ENCODE measurements at places on chromosomes 7 and 10.

- DNase-seq, result no peak
Measured at GRCh38 chr10:94292434-94293090, 70.2 kb downstream of the NOC3L start.

DNA sequence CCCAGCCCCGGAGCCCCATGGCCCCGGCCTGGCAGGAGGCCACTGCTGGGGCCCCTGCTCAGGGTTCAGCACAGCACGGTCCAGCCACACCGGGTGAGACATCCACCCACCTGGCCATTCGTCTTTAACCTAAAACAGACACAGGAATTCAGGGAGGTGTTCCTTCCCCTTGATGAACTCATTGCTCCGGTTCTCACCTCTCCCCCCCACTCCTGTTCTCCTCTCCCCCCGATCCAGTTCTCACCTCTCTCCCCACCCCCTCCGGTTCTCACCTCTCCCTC lies 129.8 kb downstream of the DIP2C start:
- no peak for DNase-seq

DNA sequence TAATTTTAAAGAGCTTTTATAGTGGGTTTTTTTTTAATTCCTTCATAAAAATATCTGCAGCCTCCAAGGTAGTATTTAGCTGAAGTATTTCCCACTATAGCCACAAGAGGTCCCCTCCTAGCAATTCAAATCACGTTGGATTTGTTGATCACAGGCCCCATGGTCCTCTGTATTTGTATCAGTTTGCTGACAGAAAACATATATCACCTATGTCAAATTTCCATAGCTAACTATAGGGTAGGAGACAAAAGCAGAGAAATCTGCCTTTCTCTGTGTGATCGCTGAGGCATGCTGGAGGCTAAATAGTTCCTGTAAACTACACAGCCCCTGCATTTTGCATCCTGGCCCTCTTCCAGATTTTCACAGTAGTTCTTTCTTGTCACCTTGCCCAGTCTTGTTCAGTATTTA lies 1.7 kb upstream of the CTNNA3 start:
- peak; percentile 36 for DNase-seq

DNA sequence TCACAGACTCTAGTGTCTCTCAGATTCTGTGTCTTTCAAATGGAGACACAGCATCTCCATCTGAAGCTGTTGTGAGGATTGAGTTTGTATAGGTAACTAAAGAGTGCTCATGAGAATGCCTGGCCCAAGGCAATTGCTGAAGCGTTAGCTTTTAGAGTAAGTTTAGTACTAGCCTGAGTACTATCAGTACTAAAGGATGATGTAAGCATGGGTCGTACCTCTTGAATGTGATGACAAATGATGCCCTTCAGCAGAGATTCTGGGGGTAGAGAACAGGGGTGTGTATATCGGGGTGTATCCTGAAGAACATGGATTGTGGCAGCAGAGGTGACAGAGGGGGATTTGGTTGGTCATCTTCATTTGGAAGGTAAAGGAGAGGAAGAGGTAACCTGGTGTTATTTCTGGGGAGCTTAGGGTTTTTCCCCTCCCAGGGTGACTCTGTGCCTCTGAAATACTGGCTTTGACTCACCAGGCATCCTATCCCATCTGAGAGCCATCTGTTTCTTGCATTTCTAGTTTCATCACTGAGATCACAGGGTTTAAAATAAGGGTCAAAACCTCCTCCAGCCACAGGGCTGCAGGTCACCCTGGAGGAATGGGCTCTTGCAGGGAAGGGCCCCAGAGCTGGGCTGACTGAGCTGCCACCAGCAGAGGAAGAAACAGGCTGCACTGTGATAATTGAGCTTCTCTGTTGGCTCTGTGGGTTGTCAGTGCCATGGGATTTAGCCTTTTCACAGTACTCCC lies 756.0 kb downstream of the KCNMA1 start:
- no peak for DNase-seq

DNA sequence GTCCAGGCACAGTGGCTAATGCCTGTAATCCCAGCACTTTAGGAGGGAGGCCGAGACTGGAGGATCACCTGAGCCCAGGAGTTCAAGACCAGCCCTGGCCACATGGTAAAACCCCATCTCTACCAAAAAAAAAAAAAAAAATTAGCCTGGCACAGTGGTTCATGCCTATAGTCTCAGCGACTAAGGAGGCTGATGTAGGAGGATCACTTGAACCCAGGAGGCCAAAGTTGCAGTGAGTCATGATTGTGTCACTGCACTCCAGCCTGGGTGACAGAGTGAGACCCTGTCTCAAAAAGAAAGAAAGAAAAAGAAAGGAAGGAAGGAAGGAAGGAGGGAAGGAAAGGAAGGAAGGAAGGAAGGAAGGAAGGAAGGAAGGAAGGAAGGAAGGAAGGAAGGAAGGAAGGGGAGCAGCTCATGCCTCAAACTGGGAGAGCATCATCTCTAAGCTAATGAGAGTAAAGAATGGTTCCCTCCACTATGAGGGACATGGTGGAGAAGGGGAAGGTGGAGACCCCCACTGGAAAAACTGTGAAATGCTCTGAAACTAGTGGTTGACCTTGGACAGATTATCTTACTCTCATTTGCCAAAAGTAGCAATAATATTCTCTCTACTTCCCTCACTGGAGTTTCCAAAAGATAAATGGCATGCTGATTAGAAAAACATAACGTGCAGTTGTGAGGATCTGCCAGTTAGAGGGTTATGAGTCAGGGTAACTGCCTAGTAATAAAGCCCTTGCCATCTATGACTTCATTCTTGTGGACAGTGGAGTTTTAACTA lies 16.8 kb downstream of the GIMAP5 start:
- peak; percentile 53 for DNase-seq

DNA sequence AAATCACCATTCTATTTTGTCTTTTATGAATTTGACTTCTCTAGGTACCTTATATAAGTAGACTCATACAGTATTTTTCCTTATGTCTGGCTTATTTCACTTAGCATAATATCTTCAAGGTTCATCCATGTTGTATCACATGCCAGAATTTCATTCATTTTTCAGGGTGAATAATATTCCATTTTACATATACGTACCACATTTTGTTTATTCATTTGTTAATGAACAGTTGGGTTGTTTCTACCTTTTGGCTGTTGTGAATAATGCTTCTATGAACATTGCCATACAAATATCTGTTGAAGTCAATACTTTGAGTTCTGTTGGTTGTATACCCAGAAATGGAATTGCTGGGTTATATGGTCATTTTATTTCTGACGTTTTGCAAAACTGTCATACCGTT lies 20.7 kb downstream of the AHCYL2 start:
- DNase-seq, result no peak

DNA sequence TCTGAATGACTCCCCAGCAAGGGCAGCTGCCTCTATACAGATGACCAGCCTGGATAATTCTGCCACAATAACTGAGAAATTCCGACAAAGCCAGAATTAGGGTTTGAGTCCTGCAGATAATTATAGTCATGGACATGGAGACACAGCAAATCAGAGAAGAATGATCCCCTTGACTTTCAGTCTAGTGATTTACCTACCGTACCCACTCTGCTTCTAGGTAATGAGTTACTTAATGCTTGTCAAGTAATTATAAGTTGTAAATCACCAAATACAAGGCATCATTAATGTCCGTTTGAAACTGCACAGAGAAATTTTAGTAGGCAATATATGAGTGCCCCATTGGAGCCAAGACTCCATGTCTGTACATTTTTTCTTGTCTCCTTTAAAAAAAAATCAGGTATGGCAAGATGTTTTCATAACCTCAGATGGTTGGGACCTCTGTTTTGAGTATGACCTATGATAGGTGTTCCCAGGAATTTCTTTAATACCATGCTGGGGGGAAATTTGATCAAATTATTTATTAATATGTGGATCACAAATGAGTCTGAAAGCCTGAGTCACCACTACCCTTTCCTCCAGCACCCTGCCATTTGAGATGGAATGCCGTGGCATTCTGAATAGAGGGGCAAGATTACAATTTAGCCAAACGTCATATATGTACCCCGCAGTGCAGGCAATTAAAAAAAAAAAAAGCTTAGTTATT lies 5.5 kb upstream of the ARID5B start:
- no peak for DNase-seq

DNA sequence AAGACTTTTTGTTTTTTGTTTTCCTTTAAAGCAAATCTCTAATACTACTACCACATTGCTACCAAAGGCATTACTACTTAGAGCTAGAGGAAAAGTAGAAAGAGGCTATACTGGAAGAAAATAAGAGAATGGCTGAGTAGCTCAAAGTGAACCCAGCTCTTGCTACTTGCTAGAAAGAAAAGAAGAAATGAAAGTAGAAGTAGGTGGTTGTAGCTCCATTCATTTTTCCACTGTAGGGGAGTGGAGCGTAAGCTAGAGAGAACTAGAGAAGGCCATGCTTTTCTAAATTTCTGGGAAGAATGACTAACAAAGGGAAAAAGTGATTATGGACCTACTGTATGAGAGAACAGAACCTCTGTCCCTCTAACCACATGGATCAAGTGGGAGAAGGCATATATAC lies 184.4 kb downstream of the PON1 start:
- DNase-seq, result no peak

GRCh38 chr10:49081547-49082275 lies 33.6 kb downstream of the VSTM4 start:
- DNase-seq, result no peak

- DNase-seq, result peak; percentile 74
Measured at GRCh38 chr10:11180228-11180627, 162.6 kb downstream of the CELF2 start.

- DNase-seq, result no peak
Measured at GRCh38 chr7:108057951-108058481, 55.1 kb upstream of the LAMB1 start.

- no peak for DNase-seq
Measured at GRCh38 chr7:70353330-70353945, 755.2 kb downstream of the AUTS2 start.

GRCh38 chr7:49878089-49878488 lies 104.7 kb downstream of the VWC2 start:
- DNase-seq, result no peak

GRCh38 chr7:113775401-113775800 lies 143.4 kb downstream of the PPP1R3A start:
- DNase-seq, result no peak

GRCh38 chr7:137684776-137685175 lies 162.0 kb downstream of the DGKI start:
- no peak for DNase-seq

GRCh38 chr7:20407585-20408466 lies 77.1 kb downstream of the ITGB8 start:
- DNase-seq, result no peak

GRCh38 chr10:56142092-56142728 lies 218.8 kb downstream of the ZWINT start:
- no peak for DNase-seq

GRCh38 chr10:12945690-12946359 lies 55.7 kb downstream of the CCDC3 start:
- no peak for DNase-seq

DNA sequence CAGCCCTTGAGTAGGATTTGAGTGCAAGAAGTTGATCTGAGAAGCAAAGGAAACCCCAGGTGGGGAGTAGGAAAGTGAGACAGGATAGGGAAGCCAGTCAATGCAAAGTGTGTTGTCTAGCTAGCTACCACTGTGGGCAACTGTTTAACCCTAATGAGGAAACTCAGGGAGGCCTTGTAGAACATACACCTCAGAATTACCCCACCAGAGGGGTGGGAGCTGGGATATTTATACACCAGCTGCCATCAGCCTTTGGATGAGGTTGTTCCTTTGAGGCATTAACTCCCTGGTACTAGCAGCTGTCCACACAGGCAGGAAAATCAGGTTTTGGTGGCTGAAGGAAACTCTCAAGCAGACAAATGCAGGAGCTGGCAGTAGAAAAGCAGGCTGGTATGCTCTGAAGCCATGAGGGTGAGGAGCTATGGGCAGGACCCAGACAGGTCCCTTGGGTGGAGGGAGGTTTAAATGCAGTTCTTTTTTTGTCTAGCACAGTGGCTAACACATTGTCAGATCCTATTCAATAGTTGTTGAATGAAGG lies 60.1 kb upstream of the ARID5B start:
- DNase-seq, result no peak

DNA sequence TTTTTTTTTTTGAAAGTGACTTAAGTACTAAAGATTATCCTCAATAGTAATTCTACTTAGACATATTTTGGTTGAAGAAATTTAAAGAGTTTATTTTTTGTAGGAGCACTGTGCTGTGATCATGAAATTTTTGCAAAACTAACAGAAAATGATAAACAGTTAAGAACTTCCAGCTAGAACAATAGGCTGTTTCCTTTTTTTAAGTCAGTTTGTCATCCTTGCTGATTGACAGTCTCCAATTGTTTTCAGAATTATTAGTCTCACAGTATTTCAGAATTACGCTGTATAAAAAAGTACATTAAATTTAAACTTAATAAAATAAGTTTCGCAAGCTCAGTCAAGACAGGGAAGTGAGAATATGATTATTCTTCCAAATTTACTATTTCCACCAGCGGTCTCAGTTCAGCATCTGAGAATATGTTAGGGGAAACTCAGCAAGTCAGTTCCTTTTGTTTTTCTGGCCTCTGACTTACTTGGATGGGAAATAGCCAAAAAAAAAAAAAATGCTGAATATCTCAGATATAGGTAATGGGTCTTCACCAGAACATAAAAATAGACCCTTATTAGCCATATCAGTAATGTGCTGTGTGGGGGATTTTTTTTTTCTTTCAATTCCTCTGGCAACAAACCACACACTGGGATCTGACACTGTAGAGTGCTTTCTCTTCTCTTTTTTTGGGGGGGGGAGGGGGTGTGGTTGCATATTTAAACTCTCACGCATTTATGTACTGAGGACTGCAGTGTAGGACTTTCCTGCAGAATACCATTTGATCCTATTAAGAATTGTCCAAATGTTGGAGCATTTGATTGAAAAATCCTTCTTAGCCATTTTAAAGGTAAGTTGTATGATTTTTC lies at the start of gene CD36:
Gene CD36, plus strand, starts transcription at position 732 of the 855 bp plus-strand sequence. CDS start 8,099 bp downstream, outside the sequence.
- DNase-seq, result no peak

DNA sequence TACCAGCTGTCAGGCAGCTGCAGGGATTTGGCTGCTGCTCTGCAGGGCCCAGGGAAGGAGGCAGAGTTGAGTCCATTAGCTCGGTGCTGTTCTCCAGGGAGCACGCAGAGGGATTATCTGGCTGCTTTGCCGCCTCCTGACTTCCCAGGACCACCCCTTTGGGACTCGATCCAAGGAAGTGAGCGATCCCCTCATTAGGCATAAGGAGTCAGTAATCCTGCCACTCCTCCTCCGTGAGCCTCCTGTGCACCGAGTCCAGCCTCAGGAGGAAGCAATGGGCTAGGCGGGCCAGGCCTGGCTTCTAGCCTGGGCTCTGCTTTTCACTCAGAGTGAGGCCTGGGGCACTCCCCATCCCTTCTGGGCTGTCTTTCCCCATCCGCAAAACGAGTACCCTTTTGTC lies 417.9 kb downstream of the RPS24 start:
- no peak for DNase-seq

DNA sequence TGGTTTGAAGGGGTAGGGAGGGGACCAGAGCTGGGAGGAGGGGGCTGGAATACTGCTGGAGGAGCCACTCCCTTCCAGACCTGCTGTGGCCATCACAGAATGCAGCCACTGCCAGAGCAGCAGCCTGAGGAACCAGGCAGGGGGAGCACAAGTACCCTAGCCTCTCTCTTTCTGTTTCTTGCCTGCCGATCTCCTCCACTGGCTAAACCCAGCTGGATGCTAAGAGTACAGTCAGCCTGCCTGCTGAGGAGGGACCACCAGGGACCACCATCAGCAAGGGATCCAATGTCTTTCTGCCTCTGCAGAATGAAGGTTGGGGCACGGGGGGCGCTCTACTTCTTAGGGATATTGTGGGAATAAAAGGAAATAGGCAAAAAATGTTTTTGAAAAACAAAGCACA lies 4.7 kb downstream of the BLVRA start:
- no peak for DNase-seq

GRCh38 chr10:96642973-96643372 lies 56.2 kb upstream of the TM9SF3 start:
- peak; percentile 50 for DNase-seq

Measured in CD4-positive, alpha-beta T cell treated with Interleukin-17A for 4 hours (primary cell).